ENCODE measurements at places on chromosomes 6 and 20.

- no peak for DNase-seq
Observed at GRCh38 chr6:73774311-73774774, 78.3 kb downstream of the CD109 start.

GRCh38 chr20:47137231-47137870, 219.1 kb downstream of the ZMYND8 start:
- DNase-seq, result no peak

GRCh38 chr6:17179530-17180073, 77.8 kb downstream of the STMND1 start:
- DNase-seq, result no peak

GRCh38 chr6:43812850-43813578, 43.0 kb downstream of the VEGFA start:
- DNase-seq, result peak; percentile 31

- DNase-seq, result peak; percentile 60
Observed at GRCh38 chr6:143026696-143027449, 33.8 kb upstream of the AIG1 start.
